ENCODE measurements at places on chromosomes 2 and 18. TPM values are rescaled to one million over a fixed set of nuclear protein-coding genes. Genes with fewer than 3 reads are reported as not detected.

GRCh38 chr2:48933828-48934497 is 178.4 kb upstream of the LHCGR start:
- DNase-seq = no peak

DNA sequence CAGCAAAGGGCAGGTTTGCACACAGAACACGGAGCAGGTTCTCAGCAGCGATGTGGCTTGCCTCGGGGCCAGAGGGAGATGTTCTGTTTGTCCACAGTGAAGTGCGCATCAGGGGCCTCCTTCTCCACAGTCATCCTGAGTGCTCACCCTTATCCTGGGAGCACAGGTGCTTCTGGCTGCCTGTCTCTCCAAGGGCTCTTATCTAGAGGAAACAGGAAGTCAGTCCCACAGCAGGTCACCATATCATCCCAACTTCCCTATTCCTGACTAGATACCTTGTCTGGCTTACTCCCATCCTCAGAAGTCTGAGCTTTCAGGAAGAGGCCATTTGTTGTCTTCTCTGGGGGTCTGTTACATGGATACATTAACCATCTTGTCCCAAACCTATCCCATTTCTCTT is at the start of gene CD207:
TSS of gene CD207 (minus strand) at position 174 of the 400 bp plus-strand sequence. CDS start at position 134, 40 bp downstream.
- DNase-seq = no peak

GRCh38 chr2:145235312-145235711 is 715.4 kb upstream of the ZEB2 start:
- no peak for DNase-seq

- no peak for DNase-seq
Measured at GRCh38 chr2:141611981-141612380, 518.8 kb downstream of the LRP1B start.

DNA sequence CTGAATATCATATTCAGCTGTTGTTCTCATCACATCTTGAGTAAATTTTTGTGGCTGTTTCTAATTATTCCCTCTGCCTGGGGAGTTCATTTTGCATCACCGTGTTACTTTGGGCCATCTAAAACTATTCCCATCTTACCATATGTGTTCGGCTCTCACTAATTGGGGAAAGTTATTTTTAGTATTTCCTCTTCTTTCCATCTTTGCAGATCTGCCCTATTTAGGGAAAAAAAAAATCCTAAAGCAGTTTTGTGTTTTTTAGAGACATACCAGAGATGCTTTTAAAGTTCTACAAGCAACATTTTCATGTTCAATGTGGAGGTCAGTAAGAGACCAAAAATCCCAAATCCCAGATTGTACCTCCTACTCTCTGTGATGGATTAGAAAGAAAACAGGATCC is 111.3 kb upstream of the NDUFV2 start:
- DNase-seq = no peak

DNA sequence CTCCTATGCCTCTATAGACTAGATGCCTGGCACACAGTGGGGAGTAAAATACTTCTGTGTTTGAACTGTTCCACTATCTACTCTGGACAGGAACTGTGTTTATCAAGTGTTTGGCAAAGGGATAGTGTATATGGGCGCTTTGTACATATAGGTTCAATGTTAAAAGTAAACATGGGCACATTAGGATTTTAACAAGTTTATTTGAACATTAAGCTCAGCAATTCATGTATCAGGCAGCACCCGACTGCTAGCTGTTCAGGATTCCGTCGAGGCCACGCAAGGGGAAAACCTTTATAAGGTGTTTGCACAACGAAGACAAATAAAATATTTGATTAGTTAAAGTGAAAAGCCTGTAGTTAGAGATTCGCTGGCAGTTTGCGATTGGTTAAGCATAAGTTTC is 43.4 kb upstream of the ROCK2 start:
- DNase-seq = no peak

DNA sequence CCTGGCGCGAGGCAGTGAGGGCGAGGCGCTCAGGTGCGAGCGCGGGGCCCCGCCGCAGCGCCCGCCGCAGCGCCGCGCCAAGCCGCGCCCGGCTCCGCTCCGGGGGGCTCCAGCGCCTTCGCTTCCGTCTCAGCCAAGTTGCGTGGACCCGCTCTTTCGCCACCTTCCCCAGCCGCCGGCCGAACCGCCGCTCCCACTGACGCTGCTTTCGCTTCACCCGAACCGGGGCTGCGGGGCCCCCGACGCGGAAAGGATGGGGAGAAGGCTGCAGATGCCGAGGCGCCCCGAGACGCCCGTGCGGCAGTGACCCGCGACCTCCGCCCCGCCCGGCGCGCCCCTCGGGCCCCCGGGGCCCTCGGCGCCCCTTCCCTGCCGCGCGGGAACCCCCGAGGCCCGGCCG is 328 bp upstream of the INHBB start:
- no peak for DNase-seq

- no peak for DNase-seq
Measured at GRCh38 chr2:237143118-237143517, 57.4 kb downstream of the COPS8 start.

DNA sequence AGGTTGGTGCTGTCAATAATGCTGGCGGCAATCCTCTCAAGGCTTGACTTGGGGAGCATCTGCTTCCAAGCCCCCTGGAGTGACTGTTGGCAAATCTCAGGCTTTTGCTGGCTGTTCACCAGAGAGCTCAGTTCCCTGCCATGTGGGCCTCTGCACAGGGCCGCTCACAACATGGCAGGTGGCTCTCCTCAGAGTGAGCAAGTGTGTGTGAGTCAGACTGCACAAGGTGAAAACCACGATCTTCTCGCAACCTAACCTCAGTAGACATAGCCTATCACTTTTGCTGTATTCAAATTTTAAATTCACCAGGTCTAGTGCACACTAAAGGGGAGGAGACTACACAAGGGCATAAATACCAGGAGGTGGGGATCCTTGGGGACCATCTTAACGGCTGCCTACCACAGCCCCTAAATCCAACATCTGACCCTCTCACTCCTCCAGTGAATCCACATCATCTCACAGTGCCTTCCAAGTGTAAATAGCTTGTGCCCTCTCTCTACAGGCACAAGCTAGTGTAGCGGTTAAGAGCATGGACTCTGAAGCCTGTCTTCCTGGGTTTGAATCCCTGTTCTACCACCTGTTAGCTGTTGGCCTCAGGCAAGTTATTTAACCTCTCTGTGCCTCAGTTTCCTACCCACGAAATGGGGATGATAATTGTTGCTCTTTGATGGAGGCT is 187.7 kb upstream of the CXCR4 start:
- no peak for DNase-seq

- no peak for DNase-seq
Measured at GRCh38 chr18:8516371-8517250, 92.6 kb upstream of the RAB12 start.

- no peak for DNase-seq
Measured at GRCh38 chr18:12839057-12839525, 44.9 kb downstream of the PTPN2 start.

DNA sequence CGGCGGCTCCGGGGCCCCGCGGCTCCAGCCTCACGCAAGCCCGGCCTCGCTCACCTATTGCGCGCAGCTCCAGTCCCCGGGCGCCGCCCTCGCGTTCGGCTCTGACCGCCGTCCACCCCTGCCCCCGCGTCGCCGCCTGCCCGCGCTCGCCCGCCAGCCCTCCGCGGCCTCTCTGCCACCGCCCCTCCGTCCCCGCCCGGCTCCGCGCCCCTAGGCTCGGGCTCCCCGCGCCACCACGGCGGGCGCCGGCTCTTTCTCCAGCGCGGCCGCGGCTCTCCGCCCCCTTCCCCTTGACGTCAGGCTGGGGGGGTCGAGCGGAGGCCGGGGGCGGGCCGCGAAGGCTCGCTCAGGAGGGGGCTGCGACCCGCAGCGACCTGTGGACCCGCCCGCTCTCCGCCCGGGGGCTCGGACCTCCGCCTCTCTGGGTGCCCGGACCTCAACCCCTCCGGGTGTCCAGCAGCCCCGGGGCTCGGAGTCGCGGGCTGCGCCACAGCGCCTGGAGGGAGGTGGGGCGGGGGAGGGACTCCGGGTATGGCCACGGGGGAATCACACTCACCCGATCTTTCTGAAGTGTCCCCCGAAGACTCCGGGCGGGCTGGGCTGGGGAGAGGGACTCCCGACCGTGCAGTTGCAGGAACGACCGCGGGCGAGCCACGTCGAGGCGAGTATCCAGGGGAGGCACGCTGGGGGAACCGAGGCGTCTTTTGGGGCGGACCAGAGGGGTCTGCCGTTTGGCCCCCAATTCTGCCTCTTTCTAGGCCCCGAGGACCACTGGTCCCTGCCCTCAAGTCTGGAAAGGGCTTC is at the start of gene SEMA4C:
TSS of gene SEMA4C (minus strand) at position 259 of the 804 bp plus-strand sequence. CDS start 2,194 bp downstream, outside the sequence.
- DNase-seq = peak; percentile 69

The CYP27A1 gene
- 16.5 TPM for total RNA-seq

DNA sequence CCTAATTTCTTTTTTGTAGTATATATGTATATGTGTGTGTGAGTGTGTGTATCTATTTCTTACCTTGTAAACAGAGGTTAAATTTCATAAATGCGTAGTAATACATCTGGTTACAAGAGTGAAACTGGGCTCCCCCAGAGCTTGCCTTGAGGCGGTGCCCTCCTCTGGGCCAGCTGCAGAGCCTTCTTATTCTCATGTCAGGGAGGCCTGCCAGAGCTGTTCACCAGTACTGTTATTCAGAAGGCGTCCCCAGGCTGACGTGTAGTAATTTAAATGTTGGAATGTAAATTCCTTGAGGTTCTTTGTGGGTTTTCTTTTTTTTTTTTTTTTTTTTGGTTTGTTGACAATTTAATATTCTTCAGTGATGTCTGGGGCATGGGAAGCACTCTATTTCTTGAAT is 11.2 kb downstream of the COPS8 start:
- DNase-seq = peak; percentile 54

DNA sequence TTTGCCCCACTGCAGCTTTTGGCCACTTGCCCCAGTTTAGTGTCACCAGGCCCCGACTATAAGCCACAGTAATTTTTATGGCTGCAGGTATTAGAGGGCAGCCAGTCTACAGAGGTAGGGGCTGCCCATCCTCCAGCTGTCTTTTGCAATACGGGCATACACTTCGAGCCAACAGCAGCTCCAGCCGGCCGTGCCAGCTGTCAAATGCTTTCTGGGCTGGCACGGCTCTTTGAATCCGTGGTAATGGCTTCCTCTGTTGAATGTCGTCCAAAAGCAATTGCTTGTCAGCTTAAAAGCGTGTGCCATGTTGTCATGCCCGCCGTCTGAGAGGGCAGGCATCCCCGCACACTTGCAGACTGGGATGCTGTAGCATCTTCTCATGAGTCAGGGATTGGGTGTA is 41.3 kb downstream of the BCL2L11 start:
- DNase-seq = peak; percentile 91

The KCTD1 gene
- total RNA-seq = 8.3 TPM

DNA sequence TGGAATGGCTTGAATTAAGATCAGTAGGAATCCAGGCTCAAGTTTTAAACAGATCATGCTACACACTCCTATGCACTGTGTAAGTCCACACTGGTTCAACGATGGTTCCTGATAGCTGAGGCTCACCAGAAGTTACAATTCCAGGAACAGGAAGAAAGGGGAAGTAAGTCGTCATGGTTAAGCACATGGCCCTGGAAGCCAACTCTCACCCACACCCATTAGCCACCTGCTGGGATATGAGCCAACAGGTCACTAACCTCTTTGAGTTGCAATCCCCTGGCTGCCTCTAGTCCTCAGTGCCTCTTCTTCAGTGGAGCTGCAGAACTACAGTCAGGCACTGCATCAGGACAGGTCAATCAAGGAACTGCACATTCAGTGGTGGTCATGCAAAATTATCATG is 133.5 kb downstream of the TMEM182 start:
- DNase-seq = no peak

The REG1B gene
- not detected for total RNA-seq

The CPLX4 gene
- not detected for total RNA-seq

GRCh38 chr2:18078216-18078615 is 199.7 kb downstream of the KCNS3 start:
- no peak for DNase-seq

- DNase-seq = peak; percentile 93
Measured at GRCh38 chr2:112692495-112692911, 28.3 kb upstream of the NT5DC4 start.

- DNase-seq = no peak
Measured at GRCh38 chr2:130354139-130354428, 1.8 kb upstream of the PTPN18 start.

The HOXD3 gene
- total RNA-seq = not detected

The CUL3 gene
- 86.4 TPM for total RNA-seq

DNA sequence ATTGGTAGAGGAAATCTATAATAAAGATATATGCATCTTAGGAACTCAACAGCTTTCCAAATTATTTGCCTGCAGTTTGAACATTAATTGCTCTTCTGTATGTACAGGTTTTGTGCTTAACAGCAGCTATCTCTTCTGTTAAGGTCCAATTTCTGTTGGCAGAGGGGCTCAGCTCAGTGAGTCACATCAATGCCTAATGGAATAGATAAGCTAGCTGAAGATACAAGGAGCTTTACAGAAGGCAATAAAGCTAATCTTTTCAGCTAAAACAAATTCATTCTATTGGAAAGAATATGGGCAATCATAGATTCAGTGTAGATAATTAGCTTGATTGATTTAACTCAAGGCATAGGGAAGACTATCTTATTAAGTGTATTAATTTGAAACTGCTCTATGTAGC is 58.4 kb upstream of the UNC80 start:
- DNase-seq = no peak

The GKN2 gene
- total RNA-seq = not detected

DNA sequence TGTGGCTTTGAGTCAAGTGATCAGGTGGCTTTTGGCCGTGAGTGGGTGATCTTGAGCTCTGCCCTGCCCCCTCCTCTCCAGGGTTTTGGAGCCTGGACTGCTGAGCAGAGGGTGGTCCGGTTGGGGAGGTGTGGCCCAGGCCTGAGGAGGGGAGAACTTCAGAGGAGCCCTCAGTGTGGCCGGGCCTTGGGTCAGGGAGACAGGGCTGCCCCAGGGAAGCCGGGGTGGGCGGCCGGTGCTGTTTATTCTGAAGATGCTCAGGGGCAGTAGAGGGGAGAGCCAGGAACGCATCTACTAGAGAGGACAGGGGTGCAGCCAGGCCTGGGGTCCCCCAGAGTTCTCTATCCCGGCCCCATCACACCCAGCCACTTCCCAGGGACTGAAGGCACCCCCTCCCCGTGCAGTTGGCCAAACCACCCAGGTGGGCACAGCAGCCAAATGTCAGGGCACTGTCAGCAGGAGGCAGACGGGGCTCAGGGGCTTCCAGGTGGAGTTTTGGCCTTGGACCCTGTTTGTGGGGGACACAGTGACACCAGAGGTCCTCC is 963 bp downstream of the ERFE start:
- DNase-seq = no peak

The ANKRD23 gene
- total RNA-seq = 4.3 TPM

DNA sequence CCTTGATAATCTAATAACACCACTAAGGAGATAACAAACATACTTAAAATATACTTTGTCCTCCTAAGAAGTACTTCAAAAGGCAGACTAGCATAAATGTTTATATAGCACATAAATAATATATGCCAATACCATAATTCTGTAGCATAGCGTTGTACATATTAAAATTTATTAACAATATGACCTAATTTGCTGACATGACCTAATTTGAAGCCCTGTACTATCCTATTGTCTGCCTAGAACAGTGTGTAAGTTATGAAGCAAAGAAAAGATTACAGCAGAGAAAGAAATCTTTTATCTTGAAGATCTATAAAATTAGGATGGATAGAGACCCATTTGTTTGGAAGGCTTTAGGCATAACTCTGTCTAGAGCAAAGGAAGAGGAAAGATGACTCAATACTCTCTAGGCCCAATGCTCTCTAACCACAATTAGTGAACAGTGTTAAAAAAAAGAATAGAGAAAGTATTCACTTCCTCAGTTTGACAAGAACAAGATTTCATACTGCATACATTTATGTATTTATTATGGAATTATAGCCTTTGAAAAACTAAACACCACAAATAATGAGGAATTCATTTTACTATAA is 231.3 kb downstream of the ZRANB3 start:
- DNase-seq = no peak

Measured in myocyte (in vitro differentiated cells).